Mesendoderm (in vitro differentiated cells): ENCODE measurements at places on chromosomes 1 and 21.
A peak's percentile ranks its signal among the peaks of the same experiment; 100 is the strongest.

DNA sequence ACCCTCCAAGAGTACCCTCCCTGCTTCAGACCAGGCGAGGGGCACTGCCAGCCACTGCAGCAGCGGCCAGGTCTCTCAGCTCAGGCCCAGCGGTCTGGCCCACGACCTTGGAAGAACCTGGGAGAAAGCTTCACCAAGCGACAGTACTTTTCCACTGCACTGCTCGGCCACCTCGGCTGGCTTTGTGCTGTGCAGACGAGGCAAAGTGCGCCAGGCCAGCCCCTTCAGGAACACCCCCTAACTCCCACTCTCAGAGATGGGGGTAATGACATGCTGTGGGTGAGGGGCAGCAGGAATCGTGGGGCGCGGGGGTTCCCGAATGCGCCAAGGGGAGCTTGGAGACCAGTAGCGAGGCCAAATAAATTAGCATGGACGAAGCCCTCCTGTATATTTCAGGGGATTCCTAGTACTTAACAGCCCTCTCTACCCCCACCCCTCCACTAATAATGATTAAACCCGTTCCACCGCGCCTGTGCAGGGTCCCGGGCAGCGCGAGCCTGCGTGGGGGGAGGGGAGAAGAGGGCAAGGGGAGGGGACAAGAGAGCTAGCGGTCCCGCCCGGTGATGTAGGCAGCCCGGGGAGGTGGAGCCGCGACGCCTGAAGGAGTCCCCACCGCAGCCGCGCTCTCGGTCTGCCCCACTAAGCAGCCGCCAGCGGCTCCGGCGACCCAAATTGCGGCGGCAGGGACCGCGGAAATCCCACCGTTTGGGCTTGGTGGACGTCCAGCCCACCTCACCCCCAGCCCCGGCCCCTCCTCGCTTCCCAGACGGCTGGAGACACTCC is at the start of gene FAM43B:
Gene FAM43B (plus strand): TSS at position 629 of the 783 bp plus-strand sequence. CDS start 401 bp downstream, outside the sequence.
- DNase-seq: peak; percentile 77

DNA sequence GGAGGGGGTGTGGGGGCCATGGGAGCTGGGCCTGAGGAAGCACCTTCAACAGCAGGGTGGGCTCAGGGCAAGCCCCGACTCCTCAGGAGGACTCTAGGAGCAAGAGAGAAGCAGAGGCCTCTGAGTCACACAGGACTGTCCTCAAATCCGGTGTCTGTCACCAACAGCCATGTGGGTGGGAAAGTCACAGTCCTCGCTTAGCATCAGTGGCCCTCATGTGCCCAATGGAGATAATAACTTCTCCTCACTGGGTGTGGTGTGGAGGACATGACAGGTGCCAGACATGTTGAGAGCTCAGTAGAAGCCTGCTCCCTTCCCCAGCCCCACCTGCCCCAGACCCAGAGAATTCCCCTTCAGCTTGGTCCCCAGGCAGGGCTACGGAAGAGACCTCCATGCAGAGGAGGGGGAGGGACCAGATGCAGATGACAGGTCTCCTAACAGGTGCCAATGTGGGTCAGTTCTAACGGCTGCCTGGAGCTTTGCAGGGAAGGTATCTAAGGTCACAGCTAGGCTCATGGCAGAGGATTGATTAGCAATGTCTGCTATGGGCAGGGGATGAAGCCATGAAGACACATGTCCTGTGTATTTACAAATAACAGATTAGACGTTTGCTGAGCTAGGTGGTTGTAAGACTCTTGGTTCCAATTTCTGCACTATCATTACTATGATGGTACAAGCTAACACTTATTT is 30.2 kb downstream of the TTC39A start:
- no peak for DNase-seq

DNA sequence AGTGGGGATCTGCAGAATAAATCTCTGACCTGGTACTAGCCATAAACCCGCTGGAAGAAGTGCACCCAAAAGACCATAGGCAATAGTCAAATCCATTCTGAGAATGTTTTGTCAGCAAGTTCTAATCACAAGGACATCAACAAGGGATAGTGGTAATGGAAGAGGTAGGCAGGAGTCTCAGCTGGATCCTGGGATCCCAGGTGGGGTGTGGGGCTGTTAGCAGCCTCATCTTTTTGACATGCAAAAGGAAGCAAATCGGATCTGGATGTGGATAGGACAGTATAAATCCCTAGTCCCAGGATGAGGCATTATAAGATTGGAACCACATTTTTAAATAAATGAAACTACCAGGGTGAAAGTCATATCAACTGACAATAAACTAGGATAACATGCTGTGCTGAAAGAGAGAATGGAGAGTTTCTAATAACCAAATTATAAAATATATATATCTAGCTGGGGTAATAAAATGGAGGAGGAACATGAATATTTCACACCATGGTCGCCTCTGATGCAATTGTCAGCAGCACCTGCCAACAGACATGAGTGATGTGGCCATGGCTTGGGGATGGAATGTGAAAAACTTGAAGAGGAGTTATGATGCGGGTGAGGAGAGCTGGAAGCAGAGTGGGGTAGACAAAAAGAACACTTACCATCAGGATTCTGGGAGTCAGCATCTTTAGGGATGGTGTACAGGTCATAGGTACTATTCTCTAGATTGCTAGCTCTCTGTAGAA is 23.7 kb upstream of the PEX19 start:
- no peak for DNase-seq

DNA sequence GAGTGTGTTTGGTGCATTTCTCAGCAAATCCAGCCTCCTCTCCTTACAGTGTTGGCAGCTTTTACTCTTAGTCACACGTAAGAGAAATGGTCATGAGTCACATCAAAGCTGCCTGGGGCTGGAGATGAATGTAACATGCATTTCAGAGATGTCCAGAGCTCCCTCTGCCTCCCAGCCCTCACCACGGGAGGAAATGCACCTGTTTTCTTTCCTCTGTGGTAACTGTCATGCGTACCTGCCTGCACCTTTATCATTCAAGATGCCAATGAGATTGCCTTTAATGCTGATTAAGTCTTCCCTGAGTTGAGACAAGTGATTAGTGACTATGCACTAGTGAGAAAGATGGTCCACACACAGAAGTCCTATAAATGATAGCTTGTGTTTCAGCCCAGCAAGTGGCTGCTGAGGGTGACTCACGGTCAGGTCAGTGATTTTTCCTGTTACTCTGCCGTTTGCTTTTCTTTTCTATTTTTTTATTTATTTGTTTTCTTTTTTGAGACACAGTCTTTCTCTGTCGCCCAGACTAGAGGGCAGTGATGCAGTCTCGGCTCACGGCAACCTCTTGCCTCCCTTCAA is 277.3 kb upstream of the FMN2 start:
- DNase-seq: peak; percentile 82

DNA sequence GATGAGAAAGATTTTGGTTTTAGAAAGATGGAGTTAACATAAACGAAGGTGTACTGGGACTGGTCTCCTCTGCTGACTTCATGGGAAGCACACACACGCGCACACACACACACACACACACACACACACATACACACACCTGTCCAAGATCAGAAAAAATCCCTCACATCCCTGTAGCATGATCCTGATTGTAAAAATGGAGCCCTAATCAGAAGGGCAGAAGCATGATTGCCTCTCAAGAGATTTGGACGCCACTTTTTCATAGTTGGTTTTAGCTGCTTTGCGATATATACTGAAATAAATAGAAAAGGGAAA is 56.5 kb upstream of the LGALS8 start:
- no peak for DNase-seq

DNA sequence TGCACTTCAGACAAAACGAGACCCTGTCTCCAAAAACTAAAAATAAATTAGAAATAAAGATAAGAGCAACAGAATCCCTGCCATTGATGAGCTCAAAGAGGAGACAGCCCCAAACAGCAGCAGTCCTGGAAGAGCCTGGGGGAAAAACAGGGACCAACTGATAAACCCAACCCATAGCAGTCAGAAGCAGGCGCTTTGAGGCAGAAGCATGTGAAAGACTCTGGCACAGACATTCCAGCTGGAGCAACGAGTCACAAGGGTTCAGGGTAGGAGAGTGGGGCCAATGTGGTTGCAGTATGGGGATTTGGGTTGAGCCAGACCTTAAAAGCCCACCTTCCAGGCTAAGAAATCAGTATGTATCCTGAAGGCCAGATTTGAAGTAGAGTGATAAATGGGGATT is 78.5 kb downstream of the MPZL1 start:
- peak; percentile 61 for DNase-seq

- peak; percentile 88 for DNase-seq
These were observed 2.8 kb downstream of the HES3 start for GRCh38 chr1:6246497-6247467.

DNA sequence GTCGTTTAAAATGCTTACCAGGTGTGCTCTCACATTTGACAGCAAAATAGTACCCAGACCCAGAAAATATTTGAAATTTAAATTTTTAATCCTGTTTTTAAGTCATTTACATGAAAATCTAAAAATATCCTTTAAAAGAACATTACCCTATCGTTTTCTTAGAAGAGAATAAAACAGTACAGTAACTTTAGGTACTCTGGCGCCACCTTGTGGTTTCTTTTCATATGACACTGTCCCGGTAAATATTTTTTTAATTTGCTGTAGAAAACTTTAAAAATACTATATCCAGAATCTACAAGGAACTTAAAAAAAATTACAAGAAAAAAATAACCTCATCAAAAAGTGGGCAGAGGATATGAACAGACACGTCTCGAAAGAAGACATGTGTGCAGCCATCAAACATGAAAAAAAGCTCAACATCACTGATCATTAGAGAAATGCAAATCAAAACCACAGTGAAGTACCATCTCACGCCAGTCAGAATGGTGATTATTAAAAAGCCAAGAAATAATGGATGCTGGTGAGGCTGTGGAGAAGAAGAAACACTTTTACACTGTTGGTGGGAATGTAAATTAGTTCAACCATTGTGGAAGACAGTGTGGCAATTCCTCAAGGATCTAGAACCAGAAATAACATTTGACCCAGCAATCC is 129.2 kb downstream of the RGS21 start:
- DNase-seq: peak; percentile 22

DNA sequence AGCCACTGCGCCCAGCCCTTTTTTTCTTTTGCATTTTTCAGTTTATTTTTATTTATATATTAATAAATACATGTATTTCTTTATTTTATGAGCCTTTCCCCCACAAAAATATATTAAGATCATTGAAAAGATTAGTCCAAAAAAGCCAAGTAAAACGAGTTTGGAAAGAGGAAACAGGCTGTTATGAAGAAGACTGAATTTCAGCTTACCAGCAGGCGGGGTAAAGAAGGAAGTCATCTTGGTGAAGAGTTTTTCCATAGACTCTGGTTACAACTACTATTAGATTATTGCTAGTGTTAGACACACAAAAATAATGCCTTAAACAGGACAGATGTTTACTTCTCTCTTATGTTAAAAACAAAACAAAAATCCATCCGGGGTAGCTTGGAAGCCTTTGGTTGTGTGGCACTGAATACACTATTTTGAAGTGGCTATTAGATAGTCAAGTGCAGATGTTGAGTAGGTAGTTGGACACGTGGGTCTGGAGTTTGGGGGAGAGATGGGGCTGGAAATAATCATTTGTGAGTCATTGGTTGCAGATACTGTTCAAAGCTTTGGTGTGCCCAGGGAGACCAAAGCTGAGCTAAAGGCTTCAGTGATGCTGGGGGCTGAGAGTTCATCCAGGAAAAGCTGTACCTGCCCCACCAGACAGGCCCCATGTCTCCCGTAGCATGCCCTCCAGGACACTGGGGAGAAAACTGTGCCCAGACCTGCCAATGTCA is 8.7 kb upstream of the LRRC71 start:
- no peak for DNase-seq

GRCh38 chr1:50060279-50060678 is 36.5 kb upstream of the AGBL4 start:
- DNase-seq: no peak

- DNase-seq: no peak
These were observed 18.2 kb downstream of the ITGB2 start for GRCh38 chr21:44902268-44903049.

DNA sequence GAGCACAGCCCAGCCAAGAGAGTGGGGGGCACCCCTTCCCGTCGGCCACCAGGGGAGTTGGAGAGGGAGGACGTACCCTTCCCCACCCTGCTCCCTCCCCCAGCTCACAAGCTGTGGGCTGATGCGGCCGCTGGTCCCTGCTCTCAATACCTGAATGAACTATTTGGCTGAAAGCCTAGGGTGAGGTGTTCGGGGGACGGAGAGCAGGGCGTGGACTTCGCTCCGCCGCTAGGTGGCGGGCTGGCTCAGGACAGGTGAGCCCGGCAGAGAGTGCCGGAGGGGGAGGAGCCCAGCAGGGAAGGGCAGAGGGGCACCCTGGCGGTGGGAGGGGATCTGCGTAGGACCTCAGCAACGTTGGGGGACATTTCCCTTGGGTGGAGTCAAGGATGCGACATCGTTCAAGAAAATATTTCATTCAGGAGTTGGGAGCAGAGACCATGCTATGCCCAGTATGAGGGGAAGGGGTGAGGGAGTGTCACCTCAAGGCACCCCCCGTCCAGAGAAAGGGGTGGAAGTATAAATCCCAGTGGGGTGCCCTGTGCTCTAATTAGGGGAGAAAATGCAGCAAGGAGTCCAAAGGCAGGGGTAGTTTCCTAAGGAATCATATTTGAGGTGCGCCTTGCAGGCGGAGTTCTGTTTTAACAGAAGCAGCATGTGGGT is 12.0 kb upstream of the RHBG start:
- DNase-seq: peak; percentile 95

DNA sequence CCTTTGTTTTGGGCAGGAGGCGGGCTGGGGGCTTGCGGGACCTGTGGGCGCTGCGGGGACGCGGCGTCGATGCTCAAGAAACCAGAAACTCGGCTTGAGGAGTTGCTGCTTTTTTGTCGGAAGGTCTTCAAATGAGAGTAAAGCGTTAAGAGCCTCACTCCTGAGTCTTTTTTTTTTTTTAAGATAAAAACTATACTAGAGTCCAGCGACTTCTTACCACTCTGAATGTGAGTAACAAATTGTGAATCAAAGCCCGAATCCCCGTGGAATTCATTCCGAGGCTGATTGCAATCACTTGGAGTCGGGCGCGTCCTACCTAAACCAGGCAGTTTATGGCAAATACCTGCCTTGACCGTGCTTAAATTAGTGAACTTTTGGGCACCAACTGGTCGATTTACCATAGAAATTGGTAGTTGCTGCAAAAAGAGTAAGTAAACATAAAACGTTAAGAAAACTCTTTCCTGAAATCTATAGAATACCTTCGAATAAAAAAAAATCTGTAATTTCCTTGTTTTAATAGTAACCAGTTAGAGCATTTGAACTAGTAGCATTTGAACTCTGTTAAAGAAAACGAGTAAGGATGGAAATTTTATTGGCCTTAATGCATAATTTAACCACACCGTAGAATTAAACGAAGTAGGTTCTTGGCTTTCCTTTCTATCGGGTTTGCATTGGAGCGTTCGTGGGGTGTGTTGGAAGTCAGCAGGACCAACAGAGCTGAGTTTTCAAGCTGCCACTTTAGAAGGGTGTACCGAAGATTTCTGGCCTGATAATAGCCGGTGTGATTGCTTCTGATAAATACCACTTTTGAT is 769 bp downstream of the GPSM2 start:
- peak; percentile 44 for DNase-seq
